ENCODE measurements at places on chromosomes 1 and 21.

DNA sequence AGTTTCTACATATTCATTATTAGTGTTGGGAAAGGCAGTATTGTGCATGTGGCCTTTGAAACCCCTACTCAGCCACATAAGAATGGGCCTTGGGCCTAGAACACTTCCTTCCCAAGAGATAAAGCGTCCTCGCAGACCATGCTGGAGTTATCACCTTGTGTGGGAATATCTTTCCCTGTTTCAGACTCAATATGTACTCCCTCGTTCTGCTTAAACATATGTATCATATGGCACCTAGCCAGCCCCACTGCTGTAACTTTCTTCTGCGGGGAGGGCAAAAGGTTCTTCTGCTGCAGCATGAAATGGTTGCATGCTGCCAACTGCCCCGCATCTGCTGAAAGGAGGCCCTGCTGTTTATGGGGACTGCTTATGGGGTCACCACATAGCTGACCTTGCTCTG, 92.0 kb downstream of the CRB1 start:
- DNase-seq, result no peak

- no peak for DNase-seq
These were observed 30.1 kb downstream of the EDN2 start for GRCh38 chr1:41454406-41454805.

GRCh38 chr1:67674260-67675011, 10.6 kb upstream of the GADD45A start:
- DNase-seq, result no peak

DNA sequence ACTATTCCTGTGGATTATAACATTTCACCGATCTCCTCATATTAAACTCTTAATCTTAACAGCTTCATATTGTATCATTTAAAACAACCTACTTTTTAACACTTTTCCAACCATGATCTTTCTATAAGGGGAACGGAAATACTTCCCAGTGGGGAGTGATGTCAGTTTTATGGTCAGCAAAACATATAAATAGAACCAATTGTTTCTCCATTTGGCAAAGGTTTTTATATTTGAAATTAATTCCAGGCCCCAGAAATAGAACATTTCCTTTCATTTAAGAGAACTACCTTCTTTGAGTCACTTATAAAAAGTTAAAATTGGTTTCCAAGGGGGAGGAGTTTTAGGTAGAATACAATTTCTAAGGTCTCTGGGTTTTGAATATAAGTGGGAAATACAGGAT, 189.6 kb downstream of the TGFBR3 start:
- DNase-seq, result no peak

GRCh38 chr1:15220825-15221431, 26.1 kb upstream of the FHAD1 start:
- DNase-seq, result no peak

GRCh38 chr1:26785611-26786436, 1.9 kb upstream of the PIGV start:
- no peak for DNase-seq

- DNase-seq, result no peak
These were observed 775 bp upstream of the TMEM63A start for GRCh38 chr1:225882694-225883615.

- no peak for DNase-seq
These were observed 60.9 kb upstream of the RUNX3 start for GRCh38 chr1:24990779-24991641.

GRCh38 chr1:58223522-58223921, 323.0 kb downstream of the OMA1 start:
- DNase-seq, result no peak

DNA sequence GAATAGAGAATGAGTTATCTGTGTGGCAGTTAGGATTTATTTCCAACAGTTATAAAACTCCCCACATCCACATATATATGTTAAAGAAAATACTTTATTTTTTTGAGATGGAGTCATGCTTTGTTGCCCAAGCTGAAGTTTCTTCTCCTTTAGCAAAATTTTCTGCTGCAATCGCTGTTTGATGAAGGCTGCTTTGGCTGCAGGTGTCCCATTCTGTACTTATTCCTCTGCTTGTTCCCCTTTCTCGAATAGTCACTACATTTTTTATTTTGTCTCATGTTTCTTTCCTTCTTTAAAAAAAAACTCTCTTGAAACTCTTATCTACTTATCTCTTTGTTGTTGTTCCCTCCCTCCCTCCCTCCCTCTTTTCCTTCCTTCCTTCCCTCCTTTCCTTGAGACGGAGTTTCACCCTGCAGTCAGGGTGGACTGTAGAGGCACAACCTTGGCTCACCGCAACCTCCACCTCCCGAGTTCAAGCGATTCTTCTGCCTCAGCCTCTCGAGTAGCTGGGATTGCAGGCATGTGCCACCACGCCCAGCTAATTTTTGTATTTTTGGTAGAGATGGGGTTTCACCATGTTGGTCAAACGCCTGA, 10.6 kb downstream of the OR2W3 start:
- DNase-seq, result no peak

GRCh38 chr1:42927274-42927841, 31.3 kb downstream of the SLC2A1 start:
- DNase-seq, result no peak

GRCh38 chr1:178642282-178642681, 82.8 kb upstream of the RALGPS2 start:
- no peak for DNase-seq

- peak; percentile 16 for DNase-seq
These were observed 180.2 kb downstream of the NR5A2 start for GRCh38 chr1:200207711-200208126.

DNA sequence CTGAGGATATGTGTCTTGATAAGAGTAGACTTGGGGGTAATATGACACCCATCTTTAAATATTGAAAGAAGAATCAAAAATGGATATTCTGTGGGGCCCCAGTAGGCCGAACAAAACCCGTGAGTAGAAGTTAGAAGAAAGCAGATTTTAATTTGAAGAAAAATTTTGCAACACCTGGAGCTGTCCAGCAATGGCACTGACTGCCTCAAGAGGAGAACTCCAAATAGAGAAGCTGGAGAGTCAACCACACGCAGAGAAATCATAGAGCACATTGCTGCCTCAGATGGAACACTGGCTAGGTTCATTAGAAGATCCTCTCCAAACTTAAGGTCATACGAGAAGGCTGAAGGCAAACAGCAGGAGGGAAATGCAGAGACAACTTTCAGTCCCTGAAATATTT, 6.8 kb downstream of the NHLH1 start:
- DNase-seq, result peak; percentile 16

DNA sequence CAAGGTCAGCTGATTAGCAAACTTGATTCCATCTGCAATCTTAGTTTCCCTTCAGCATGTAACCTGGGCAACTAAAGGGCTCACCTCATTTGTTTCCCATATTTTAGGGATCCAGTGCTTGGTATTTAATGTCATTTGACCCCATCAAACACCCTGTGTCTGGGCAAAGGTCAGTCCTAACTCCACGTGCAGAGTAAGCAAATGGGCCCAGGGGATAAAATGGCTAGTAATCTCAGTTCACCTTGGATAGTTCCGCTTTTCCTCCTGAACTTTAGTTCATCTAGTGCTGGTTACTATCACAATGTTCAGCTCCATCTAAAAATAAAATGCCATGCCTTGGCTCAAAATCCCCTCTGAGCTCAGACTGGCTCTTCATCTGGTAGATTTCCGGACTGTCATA, 19.5 kb downstream of the PRKAB2 start:
- no peak for DNase-seq

GRCh38 chr1:110339407-110340206, 430 bp downstream of the RBM15 start:
- peak; percentile 49 for DNase-seq

DNA sequence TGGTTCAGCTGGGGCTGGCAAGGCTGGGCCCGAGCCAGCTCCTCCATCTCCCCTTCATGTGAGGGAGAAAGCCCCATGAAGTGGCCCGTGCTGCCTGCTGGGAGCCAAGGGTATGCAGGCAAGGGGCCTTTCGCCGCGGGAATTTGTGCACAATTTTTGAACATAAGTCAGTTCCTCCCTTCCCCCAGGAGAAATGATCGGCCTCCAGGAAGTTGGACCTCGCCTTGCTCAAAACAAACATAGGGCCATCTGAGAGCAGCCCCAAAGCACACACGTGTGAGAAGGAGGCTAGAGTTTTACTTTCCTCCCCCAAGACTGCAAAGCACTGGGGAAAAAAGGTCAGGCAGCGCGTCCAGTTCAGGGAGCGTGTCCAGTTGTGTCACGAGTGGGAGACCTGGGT, 64.7 kb downstream of the PRDM16 start:
- DNase-seq, result no peak

DNA sequence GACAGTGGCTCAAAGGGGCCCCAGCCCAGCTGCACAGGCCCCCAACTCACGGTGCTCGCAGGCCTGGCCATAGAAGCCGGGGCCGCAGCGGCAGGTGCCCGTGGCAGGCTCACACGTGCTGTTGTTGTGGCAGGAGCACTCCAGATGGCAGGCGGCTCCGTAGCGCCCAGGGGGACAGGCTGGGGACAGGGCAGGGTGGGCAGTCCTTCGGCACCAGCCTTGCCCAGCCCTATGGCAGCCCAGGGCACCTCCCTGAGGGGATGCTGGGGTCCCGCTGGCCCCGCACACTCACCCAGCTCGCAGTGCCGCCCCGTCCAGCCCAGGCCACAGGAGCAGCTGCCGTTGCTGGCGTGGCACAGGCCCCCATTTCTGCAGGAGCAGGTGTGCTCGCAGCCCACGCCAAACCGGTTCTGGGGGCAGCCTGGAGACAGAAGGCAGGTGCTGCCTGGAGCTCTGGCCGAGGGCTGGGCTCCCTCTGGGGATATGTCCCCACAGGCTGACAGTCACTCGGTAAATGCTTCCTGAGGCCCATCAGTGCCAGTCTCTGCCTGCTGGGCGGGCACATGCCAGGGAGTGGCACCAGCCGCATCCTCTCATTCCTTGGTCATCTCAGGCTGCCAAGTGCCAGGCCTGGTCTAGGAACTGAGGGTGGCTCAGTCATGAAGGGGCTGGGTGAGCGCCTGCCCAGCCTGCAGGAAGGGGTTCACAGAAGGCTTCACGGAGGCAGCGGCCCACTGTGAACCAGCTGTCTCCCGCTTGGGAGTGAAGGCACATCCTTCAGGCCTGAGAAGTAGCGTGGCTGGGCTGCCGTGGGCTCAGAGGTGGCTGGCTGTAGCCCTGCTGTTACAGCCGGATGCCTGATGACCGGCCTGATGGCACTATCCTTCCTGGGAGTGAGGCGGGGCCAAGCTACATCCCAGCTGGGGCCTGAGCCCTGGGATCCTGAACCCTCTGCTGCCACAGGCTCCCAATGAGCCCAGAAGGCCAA, 40.1 kb downstream of the ARHGEF16 start:
- DNase-seq, result no peak

GRCh38 chr1:179142889-179143299, 61.0 kb downstream of the TOR3A start:
- DNase-seq, result peak; percentile 96

GRCh38 chr1:70583522-70583921, 172.5 kb downstream of the CTH start:
- DNase-seq, result no peak

GRCh38 chr1:1364266-1364665, 5.9 kb upstream of the MXRA8 start:
- DNase-seq, result peak; percentile 54

All from epithelial cell of esophagus (primary cell).